ENCODE measurements at places on chromosomes 2 and 18.

GRCh38 chr2:20222014-20222768 lies 2.7 kb downstream of the SDC1 start:
- DNase-seq, result no peak

DNA sequence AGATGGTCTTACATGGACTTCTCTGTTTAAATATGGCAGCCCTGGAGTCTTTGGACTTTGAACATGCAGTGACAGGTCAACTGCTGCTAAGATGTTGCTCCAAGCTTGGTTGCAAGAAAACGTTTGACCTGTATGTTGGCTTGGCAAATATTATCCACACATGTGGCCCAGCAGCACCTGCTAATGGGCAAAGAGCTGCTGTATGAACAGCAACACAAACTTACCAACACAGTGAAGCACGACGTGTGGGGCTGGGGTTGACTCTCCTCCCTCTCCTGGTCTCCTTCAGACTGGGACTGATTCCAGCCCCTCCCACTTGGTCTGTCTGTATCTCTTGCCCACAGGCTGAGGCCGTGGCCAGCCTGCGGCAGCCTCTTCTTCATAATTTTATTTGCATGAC lies 3.8 kb downstream of the KCNE4 start:
- DNase-seq, result no peak

- no peak for DNase-seq
These were observed 216.3 kb downstream of the ANAPC1 start for GRCh38 chr2:111667542-111668273.

GRCh38 chr2:124091721-124092120 lies 66.6 kb downstream of the CNTNAP5 start:
- DNase-seq, result no peak

DNA sequence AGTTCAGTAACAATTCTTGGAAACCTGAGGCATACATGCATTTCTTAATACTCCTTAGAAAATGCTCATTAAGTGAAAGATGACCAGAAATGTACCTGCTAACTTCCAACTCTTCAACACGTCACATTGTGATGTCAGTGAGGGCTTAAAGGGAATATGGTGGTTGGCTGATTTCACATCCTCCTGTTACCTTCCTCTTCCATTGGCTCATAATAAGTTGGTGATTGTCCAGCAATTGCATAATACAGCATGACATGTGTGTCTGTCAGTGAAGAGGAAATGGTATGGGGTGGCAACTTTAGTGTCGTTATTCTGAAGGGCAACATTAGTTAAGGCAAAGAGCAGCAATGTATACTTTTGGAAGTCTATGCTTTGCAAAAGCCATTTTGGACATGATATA lies 26.0 kb downstream of the PLEK start:
- DNase-seq, result no peak

DNA sequence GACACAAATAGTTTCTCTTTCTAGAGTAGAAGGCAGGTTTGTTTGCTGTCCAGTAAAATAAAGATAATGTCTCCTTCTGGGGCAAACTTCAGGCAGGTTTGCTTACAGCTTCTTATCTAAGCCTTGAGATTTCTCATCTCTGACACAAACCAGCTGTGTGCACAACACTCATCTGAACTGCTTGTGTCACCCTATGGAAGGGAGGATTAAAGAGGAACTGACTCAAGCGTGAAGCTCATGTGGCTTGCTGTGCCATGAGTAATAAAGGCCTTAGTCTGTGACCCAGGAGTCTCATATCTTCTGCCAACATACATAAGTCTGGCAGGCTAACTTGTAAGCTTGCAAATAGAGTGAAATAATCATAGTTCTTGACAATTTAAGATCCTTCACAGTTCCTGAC lies 24.2 kb upstream of the CPO start:
- DNase-seq, result no peak

DNA sequence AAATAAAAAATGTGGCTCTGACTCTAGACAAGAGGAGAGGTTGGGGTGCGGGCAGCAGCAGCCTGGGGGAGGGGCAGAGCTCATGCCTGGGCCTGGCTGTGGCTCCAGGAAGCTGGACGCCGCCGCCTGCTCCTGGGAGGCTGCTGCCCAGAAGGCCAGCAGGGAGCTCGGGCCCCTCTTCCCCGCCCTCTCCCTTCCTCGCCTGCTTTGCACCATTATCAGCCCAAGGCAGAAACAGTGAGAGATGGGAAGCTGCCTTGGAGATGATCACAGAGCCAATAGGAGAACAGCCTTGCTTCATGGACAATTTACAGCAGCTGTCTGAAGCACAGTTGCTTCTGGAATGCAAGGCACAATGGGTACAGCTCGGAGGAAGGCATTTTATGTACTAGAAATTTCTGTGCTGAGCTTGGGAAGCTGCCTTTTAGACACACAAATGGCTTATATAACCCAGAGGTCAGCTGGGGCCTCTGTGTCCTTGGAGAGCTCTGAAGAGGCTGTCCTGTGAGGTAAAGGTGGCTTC lies 55.3 kb upstream of the AFF3 start:
- no peak for DNase-seq

DNA sequence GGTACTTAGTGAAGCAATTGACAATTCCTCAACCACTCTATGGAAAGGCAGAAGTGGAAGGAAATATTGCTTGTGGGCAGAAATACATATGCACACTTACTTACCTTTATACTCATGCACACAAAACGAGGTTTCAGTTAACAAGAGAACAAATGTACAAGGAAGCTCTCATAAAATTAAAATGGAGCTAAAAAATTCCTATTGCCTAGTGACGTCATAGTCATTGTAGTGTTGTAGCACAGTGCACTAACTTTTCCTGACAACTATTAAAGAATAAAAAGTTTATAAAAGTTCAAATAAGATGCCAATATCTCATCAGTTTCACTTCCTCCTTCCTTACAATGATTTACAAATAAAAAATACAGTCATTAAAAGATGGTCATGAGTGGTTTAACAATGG lies 1161.9 kb upstream of the NRXN1 start:
- no peak for DNase-seq

All from T-helper 2 cell (primary cell).